C1 segment of cervical spinal cord (tissue), 14 donors: ENCODE measurements at places on chromosomes 7 and 10.

DNA sequence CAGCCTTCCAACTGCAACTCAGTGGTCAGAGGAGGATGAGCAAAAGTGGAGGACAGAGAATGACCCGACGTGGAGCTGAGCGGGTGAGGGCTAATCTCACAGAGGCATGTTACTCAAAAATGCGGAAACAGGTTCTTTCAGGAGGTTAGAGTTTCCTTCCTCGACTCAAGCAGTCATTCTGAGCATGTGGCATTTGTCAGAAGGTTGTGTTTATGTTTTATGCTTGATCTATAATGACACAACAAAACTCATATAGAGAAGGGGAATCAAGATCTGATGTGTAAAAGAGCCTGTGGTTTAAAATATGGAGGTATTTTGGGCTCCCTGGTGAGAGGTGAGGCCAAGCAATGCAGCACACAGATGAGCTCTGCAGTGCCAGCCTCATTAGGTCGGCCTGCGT, 311.4 kb downstream of the ADARB2 start:
- DNase-seq = no peak

DNA sequence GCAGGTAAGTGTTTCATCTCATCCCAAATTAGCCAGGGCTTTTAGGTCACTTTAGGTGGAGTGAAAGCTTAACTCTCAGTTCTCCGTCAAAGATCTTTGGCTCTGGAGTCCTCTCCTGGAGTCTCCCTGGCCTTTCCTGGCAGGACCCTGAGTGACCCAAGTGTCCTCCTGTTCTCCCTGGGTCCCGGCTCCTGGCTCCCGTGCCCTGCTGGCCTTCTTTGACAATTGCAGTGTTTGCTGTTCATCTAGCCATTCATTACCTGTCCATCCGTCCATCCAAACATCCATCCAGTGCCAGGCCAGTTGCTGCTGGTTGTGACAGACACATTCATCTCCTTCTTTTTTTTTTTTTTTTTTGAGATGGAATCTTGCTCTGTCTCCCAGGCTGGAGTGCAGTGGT, 6.2 kb upstream of the TPST1 start:
- DNase-seq = no peak

- DNase-seq = no peak
Measured at GRCh38 chr10:103619424-103620351, 126.2 kb downstream of the NEURL1 start.

GRCh38 chr10:79498291-79498829, 14.0 kb upstream of the EIF5AL1 start:
- no peak for DNase-seq

- DNase-seq = no peak
Measured at GRCh38 chr7:78140109-78140508, 341.5 kb downstream of the PHTF2 start.

GRCh38 chr7:78794101-78794500, 659.4 kb downstream of the MAGI2 start:
- DNase-seq = no peak

- no peak for DNase-seq
Measured at GRCh38 chr10:99297033-99297432, 32.1 kb upstream of the CNNM1 start.

- DNase-seq = no peak
Measured at GRCh38 chr7:154332811-154333580, 280.8 kb downstream of the DPP6 start.
